ENCODE measurements at places on chromosomes 3 and 15. TPM values are rescaled to one million over a fixed set of nuclear protein-coding genes. Genes with fewer than 3 reads are reported as not detected.

Gene WNT5A
- total RNA-seq, result not detected

Gene TGFBR2
- total RNA-seq, result 59.6 TPM

Gene CHDH
- total RNA-seq, result 0.91 TPM

Gene PTH1R
- total RNA-seq, result not detected

Gene DET1
- 1.4 TPM for total RNA-seq

Gene NRG4
- not detected for total RNA-seq

Gene CRYBG3
- 6.8 TPM for total RNA-seq

Gene CPNE9
- total RNA-seq, result 0.93 TPM

Gene IQCF5
- total RNA-seq, result not detected

Gene SMARCC1
- 136 TPM for total RNA-seq

Gene TFRC
- total RNA-seq, result 791 TPM

Gene DUOXA2
- total RNA-seq, result not detected

Gene MUSTN1
- total RNA-seq, result not detected

Gene GNL3
- total RNA-seq, result 245 TPM
